Suprapubic skin (tissue), 4 donors: ENCODE measurements at places on chromosomes 5 and 9. TPM values are rescaled to one million over a fixed set of nuclear protein-coding genes. Genes with fewer than 3 reads are reported as not detected.

The PCDHA1 gene
- total RNA-seq: not detected

The SPATA31E1 gene
- not detected for total RNA-seq

The IL3 gene
- not detected for total RNA-seq

The LCP2 gene
- 8.9 TPM for total RNA-seq
